ENCODE measurements at places on chromosomes 16 and 17.

DNA sequence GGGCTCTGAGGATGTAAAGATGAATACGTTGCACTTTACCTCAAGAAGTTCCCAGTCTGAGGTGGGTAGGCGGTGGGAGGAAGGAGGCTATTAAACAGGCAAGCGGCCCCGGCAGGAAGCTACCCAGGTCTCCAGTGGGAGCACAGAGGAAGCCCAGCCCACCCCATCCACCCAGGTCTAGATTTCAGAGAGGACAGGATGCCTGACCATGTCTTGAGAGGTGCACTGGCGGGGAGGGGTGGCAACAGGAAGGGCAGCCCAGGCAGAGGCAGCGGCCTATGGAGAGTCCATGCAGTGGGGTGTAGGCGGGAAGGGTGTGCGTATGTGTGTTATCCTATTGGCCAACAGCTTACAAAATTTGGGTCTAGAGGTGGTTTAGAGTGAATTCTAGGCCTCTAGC lies 13.9 kb downstream of the SARM1 start:
- DNase-seq = peak; percentile 49

- DNase-seq = no peak
These were observed at the start of gene CD300LD for GRCh38 chr17:74592087-74592990. TSS of gene CD300LD (minus strand) at chr17:74592283. CDS start at chr17:74592202, 81 bp downstream.

- no peak for DNase-seq
These were observed 186.1 kb downstream of the RPTOR start for GRCh38 chr17:80730739-80731138.

DNA sequence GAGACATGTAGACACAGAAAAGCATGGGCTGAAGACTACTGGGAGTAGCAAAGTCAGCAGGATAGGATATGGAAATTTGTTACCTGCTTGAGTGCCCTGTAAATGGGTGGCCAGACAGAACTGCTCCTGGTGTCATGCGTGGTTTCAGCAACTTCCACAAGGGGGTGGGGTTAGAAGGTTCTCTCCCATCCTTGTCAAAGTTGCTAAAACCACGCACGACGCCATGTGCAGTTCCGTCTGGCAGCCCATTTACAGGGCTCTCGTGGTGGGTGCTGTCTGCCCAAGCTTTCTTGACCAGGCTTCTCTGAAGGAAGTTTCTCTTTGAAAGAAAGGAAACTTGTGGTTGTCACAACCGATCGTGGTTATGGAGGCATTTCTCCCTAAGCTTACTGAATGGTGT lies 6.9 kb upstream of the DBNDD1 start:
- DNase-seq = no peak

DNA sequence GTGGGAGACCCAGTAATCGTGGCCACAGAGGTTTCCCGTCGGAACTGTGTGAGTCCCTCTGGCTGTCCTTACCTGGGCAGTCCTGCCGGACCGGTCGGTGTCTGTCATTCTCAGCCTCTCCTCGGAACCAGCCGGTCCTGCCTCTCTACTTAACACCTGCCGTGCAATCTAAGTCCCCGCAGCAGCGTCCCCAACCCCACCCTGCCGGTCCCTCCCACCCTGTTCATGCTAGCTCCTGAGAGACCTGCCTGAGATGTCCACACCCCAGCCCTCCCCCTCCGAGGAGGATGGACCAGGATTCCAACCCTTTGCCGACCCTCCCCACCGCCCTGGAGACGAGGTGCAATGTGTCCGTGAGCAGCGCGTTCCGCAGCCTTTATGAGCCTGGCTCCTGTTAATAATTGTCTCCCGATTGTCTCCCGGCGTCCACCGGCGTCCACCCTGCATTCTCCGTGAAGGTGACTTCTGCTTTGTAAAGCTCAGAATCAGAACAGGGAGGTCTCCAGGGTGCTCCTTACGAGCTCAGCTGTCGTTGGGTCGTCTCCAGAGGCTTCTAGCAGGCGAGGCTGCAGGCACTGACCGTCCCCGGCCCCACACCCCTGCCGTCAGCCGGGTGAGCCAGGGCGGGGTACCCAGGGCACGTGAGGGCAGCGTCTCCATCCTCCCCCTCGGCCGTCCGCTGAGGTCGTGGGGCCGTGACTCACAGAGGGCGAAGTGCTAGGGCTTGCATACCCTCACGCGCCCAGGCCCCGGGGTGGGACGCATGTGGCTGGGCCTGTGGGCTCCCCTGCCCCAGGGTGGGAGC lies 10.1 kb downstream of the METRNL start:
- no peak for DNase-seq

GRCh38 chr16:77840673-77841501 lies 52.5 kb downstream of the VAT1L start:
- DNase-seq = no peak

Data from breast epithelium (tissue), 4 donors.